ENCODE measurements at places on chromosomes 1 and 21.

DNA sequence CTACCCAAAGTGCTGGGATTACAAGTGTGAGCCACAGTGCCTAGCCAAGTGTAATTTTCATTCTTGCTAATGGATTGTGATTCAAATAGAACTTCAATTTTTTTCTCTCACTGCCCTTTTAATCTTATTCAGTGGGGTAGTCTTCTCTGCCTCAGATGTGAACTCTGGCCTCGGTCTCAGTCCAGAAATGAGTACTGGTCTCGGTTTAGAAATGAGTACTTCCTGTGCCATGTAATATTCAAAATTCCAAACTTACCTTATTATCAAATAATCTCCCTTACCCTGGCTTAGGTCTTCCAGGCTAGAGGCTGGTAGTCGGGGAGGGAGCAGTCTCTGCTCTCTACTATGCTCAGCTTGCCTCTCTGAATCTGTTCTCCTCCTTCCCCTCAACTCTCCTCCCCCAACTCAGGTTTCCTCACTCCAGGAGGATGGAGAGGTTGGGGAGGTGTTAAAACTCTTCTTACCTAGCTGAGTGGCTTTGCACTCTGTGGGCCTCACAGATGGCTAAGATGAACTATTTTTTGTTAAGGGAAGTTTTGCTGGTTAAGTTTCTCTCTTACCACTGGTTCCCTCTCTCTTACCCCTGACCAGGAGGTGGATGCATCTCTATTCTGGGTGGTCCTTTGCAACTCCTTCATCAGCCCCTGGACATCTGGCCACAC is 4.8 kb upstream of the SLAMF9 start:
- DNase-seq: no peak

DNA sequence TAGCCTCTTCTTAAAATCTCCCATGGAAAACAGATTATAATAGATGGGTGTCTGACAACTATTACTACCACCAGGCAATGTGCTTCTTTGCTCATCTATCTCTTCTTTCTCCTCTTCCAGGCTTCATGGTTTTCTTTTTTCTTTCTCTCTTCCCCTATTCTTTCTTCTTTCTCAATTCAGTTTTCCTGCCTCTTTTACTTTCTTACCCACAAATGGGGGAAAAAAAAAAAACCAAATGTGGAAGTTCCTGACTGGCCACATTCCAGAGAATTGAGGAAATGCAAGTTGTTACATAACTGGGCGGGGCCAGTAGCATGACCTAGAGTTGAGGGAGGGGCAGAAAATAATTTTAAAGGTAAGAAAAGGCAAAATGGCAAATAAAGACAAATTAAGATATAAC is 10.9 kb upstream of the SMG7 start:
- peak; percentile 17 for DNase-seq

- DNase-seq: no peak
Observed at GRCh38 chr1:154822717-154823116, 47.4 kb downstream of the KCNN3 start.

GRCh38 chr1:41955461-41956159 is 36.9 kb upstream of the HIVEP3 start:
- DNase-seq: no peak

DNA sequence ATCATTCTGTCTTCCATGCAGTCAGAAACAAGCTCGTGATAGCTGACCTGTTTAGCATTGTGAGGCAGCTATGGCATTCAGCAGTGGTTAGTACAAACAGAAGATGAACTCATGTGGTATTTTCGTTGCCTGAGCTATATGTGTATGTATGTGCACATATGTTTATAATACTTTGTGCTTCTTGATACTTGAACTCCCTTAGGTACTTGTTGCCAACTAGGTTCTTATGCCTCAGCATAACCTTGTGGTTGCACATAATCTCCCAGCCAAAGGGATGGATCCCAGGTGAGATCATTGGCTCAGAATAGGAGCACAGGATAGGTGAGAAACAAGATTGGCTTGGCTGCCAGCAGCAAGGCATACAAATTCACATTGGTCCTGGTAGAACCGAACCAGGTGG is 86.1 kb downstream of the VPS26C start:
- DNase-seq: no peak

DNA sequence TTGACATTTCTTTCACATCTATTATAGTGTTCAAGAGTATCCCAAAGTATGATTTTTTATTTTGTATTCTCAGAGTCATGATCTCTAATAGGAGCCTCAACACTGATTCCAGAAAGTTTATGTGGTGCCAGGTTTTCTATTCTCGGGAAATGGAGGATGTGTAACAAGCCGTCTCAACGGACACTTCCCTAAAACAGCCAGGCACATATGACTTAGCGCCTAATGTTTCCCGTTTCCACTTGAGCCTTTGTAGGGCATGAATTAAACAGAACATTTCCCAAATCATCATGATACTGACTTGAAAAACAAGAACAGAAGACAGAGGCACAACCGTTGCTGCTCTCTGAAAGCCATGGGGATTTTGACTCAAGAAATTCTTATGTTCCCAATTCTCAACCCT is 8.0 kb downstream of the CYYR1 start:
- no peak for DNase-seq

DNA sequence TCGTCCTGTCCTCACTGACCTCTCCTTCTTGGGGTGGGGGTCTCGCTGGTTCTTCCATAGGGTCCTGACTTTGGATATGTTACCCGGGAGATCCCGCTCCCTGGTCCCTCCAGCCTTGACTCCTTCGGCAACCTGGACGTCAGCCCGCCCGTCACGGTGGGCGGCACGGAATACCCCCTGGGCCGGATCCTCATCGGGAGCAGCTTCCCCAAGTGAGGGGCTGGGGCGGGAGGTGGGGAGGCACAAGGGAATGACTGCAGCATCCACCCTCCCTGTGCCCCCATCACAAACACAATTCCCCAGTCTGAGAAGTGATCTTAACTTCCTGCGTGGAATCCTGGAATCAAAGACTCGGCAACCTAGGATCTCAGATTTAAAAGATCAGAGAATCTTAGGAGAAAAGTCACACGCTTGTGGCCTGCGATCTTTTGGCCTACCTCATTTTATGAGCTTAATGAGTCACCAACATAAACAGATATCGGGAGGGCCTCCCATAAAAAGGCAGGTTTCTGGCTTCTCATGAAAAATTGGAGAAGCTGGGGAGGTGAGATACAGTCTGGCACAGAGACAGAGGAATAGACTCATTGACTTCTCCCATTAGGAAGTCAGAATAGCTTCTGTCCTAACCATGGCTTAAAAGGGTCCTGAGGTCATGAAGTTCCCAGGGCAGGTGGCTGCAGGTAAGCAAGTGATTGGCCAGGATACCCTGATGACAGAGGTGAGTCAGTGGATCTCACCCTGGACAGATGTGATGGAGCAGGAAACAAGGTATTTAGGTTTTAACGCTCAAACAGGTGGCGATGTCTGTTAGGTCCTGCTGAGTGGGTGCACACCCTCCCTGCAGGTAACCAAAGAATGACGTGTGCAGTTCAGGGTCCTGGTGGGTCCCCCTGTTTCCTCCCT is 15.9 kb upstream of the PADI3 start:
- DNase-seq: no peak

GRCh38 chr1:192445839-192446489 is 129.2 kb downstream of the RGS21 start:
- no peak for DNase-seq

GRCh38 chr21:21952566-21952965 is 954.4 kb downstream of the NCAM2 start:
- no peak for DNase-seq

- DNase-seq: no peak
Observed at GRCh38 chr21:43757601-43758000, 18.5 kb downstream of the CSTB start.

GRCh38 chr1:100343897-100344296 is 8.4 kb upstream of the CDC14A start:
- DNase-seq: no peak

GRCh38 chr1:96971849-96972602 is 250.4 kb downstream of the PTBP2 start:
- DNase-seq: no peak

- no peak for DNase-seq
Observed at GRCh38 chr1:192435704-192436103, 118.9 kb downstream of the RGS21 start.

GRCh38 chr1:19309123-19309813 is 2.7 kb downstream of the AKR7A2 start:
- DNase-seq: no peak

GRCh38 chr1:47875036-47875435 is 122.1 kb downstream of the TRABD2B start:
- DNase-seq: no peak

DNA sequence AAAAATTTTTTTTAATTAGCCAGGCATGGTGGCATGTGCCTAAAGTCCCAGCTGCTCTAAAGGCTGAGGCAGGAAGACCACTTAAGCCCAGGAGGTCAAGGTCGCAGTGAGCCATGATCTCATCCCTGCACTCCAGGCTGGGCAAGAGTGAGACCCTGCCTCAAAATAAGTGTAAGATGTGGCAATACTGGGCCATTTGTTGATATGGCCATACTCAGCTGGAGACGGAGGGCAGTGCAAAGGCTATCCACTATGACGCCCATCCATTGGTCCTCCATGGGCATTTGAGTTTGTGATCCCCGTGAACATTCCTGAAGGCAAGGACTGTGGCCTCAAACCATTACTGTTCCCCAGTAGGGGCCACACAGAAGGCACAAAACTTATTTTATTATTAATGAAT is 1.5 kb downstream of the CASP9 start:
- DNase-seq: no peak

DNA sequence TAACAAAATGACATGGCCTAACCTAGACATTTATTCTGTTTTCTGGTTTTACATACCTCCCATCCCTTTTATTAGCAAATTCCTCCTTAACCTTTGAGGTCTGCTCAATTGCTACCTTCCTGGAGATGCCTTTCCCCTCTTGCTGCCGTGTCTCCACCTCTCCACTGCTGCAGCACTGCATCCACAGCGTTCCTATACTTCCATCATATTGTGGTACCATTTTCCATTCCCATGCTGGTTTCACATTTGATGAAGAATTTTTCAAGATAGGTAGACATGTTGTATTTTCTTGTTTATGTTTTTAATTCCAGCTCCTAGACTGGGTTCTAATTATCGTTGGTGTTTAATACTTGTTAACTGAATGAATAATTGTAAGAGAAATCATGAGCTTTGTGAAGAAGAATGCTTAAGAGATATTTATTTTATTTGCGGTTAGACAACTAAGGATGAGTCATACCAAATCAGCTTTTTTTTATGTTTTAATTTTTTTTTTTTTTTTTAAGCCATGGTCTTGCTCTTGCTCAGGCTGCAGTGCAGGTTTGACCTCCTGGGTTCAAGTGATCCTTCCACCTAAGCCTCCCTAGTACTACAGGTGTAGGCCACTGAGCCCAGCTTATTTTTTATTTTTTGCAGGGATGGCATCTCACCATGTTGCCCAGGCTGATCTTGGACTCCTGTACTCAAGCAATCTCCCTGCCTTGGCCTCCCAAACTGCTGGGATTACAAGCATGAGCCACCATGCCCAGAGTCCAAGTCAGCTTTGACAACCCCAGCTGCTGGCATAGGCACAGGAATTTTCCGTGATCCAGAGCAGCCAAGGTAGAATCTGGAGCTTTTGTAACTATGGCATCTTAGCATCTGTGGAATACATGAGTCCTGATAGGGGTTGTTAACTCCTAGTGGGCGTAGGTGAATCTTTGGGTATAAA is 44.0 kb downstream of the ATP6V1G3 start:
- DNase-seq: no peak

GRCh38 chr1:87279966-87280535 is 48.6 kb upstream of the LMO4 start:
- no peak for DNase-seq

DNA sequence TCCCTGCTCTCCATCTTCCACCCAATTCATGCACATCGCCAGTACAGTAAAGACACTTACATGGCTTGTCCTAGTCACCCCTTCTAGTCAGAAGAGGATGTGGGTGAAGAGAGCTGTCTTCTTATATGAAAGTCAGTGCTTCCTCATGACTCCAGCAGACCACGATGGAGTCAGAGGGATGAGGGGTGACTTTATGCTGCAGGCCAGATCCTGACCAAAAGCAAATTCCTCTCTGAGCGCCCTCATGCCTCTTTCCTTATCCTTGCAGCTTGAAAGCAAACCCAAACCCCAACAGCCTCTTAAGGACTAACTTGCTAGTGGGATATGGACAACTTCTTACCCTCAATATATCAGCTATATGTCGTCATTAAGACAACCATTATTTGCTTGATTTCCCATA is 348.2 kb upstream of the DUSP10 start:
- no peak for DNase-seq

Data from CD4-positive, alpha-beta T cell treated with Interleukin-15 for 1 hour (primary cell).